ENCODE measurements at places on chromosomes 3 and 15. TPM values are rescaled to one million over a fixed set of nuclear protein-coding genes. Genes with fewer than 3 reads are reported as not detected.

The TRH gene
- polyA plus RNA-seq: not detected

The TOPAZ1 gene
- polyA plus RNA-seq: not detected

The MEIS2 gene
- 9.2 TPM for polyA plus RNA-seq

The DUOX2 gene
- polyA plus RNA-seq: 6.4 TPM

The ZNF80 gene
- polyA plus RNA-seq: not detected

The DGKG gene
- polyA plus RNA-seq: 0.12 TPM

The HAUS2 gene
- 15.9 TPM for polyA plus RNA-seq

The TIMP4 gene
- 13.4 TPM for polyA plus RNA-seq
